NCI-H524 treated with DMSO at 0.1 percent for 48 hours (cell line): ENCODE measurements at places on chromosomes 5 and 9.

GRCh38 chr5:52989025-52989780, at the start of gene ITGA2:
Gene ITGA2, plus strand, starts transcription at chr5:52989352. Its CDS starts 117 bp downstream, at chr5:52989469.
- peak; percentile 27 for DNase-seq

- DNase-seq, result no peak
Observed at GRCh38 chr5:27906481-27906880, 868.1 kb upstream of the CDH9 start.

DNA sequence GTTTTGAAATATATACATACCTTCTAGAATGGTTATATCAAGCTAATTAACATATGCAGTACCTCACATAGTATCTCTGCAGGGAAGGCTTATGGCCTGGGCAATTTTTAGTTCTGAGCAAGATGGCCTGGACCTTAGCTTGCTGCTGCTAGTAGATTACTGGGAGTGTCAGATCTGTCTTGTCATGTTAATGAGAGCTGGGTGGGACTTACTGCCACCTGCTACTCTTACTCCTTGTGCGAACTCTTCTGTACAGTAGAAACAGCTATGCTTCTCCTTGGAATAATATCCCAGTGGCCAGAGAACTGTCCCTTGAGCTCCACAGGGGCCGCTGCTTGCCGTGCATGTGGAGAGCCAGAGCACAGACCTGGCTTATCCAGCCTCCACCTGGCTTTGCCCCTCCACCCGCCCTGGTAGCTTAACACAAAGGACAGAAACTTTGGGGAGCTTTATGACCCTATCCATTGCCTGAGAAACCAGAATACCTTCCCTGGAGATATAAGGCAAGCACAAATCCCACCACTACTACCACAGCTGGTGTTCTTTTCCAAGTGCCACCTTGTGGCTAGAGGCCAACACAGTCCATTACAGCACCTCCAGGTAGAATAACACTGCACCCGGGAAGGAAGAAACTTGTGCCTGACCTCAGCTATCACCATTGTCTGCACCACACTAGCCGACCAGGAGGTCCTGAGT, 74.4 kb upstream of the RUSC2 start:
- DNase-seq, result no peak

DNA sequence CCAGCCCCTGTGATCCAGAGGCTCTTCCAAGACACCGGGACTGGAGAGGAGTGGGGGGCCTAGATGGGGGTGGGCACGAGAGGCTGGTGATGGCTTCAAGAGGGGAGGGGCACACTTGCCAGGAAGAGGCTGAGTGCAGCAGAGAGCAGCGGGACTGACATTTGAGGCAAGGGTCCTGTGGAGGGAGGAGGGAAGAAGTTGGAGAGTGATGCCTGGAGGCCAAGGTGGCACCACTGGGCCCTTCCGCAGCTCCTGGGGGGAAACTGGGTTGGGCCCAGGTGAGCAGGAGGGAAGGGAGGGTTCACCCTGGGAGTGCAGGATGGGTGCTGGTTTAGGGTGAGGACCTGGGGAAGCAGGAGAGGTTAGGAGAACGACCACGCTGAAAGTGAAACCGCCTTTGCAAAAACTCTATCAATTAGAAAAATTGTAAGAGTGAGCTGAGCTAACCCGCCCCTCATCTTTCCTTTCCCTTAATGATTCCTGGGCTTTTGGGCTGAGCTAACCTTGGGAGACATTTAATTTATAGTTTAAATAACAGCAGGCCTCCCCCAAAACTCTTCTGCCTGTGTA, 26.2 kb downstream of the ABO start:
- DNase-seq, result no peak

- DNase-seq, result no peak
Observed at GRCh38 chr5:17816505-17816904, 182.2 kb downstream of the TAF11L14 start.

GRCh38 chr5:42881416-42882117, 69.9 kb upstream of the SELENOP start:
- no peak for DNase-seq

- no peak for DNase-seq
Observed at GRCh38 chr5:147223948-147224791, 10.7 kb upstream of the STK32A start.

GRCh38 chr5:33049298-33049697, 338.2 kb downstream of the NPR3 start:
- DNase-seq, result no peak

- no peak for DNase-seq
Observed at GRCh38 chr5:168300326-168301182, 9.1 kb downstream of the WWC1 start.

- DNase-seq, result no peak
Observed at GRCh38 chr5:145598983-145599382, 236.2 kb downstream of the PRELID2 start.

GRCh38 chr5:143851383-143851782, 39.4 kb downstream of the HMHB1 start:
- no peak for DNase-seq

DNA sequence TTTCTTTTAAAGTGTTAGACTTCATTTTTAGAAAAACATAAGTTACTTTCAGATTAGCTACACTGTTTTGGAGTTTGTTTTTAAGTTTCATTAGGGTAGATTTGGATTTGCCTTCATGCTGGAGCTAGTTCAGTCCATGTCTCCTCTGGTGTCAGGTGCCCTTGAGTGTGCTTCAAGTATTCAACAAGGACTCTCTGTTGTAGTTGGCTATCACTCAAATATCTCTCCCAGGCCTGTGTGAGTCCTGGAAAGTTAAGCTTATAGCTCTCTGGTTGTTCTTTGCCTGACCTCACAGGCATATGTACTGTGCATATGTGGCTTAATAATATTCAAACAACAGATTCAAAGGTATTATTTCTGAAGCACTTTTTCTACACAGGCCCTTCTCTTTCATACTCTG, 45.4 kb downstream of the PTBP3 start:
- DNase-seq, result no peak

DNA sequence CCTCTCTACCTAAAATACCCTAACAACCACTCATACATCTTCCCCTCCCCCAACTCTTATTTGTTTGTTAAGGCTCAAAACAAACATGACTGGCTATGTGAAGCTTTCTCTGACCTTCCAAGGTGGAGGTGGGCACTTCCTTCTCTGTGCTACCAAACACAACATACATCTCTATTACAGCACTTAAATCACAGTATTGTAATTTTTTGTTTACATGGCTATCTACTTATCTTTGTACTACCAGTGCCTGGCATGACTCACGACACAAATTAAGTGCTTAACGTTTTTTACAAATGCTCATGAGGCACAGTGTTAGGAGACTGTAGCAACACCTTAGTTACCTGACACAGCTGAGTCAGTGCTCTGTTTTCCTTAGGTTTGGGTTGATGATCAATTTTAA, 18.6 kb downstream of the HOMER1 start:
- DNase-seq, result no peak
